ENCODE measurements at places on chromosomes 4 and X.

DNA sequence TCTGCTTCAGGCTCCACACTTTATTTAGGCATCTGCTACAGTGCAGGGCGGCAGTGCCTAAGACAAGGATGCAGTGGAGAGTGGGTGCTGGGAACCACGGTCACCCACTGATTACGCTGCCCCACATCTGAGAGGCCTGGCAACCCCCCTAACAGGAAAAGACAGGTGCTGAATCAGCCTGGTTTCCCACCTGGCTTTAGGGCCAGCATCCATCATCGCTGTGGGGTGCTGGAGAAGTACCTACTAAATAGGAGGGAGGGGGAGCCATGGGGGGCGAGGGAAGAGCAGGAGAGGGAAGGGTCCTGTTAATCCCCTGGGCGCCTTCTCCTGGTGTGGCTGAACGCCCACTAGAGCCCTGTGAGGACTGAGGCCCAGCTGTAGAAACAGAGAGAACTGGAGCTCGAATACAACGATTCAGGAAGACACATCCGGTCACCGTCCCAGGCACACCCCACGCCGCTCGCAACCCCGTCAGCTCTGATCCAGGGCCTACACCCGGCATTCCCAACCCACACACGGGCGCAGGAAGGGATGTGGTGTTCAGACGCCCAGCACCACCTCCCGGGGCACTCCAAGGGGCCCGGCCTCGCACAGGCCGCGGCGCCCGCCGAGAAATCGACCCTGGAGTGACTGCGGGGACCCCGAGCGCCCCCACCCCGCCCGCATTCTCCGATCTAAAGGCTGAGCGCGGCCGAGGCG lies 554 bp downstream of the DCTD start:
- DNase-seq = peak; percentile 55

DNA sequence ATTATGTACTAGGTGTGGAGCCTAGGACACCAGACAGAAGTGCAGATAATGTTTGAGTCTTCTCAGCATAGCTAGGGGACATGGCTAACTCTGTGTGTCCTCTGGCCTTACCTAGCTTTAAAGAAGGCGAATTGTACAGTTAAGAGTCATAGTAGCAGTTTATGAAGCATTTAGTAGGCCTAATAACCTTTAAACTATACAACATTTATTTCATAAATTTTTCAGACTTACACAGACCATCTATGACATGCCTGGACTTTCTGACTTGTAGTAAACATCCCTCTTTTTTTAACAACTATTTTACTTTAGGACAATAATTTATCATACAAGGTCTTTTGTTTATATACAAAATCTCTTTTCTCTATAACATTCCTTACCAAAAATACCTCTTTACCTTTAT lies 37.4 kb downstream of the ETNPPL start:
- no peak for DNase-seq

- DNase-seq = no peak
Observed at GRCh38 chrX:115363372-115363771, 73.9 kb downstream of the LUZP4 start.

GRCh38 chrX:140389331-140389730 lies 115.5 kb downstream of the SOX3 start:
- DNase-seq = no peak

DNA sequence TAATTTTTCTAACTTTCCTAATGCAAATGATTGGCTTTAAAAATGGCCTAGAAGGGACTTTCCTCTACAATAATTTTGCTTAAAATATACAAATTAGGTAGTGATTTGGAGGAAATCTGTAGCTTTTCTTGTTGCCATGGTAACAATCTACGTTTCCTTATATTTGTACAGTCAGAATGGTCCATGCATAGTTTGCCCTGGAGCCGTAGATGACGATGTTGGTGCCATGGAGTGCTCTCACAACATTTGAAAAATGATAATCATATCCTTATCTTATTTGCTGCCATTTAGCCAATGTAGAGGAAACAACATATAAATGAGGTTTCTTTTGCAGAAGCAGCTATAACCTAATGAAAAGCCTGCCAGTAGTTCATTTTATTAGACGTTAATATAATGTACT lies 89.0 kb upstream of the NMU start:
- no peak for DNase-seq

- DNase-seq = peak; percentile 73
Observed at GRCh38 chrX:47366041-47366722, 4.2 kb upstream of the ZNF157 start.

DNA sequence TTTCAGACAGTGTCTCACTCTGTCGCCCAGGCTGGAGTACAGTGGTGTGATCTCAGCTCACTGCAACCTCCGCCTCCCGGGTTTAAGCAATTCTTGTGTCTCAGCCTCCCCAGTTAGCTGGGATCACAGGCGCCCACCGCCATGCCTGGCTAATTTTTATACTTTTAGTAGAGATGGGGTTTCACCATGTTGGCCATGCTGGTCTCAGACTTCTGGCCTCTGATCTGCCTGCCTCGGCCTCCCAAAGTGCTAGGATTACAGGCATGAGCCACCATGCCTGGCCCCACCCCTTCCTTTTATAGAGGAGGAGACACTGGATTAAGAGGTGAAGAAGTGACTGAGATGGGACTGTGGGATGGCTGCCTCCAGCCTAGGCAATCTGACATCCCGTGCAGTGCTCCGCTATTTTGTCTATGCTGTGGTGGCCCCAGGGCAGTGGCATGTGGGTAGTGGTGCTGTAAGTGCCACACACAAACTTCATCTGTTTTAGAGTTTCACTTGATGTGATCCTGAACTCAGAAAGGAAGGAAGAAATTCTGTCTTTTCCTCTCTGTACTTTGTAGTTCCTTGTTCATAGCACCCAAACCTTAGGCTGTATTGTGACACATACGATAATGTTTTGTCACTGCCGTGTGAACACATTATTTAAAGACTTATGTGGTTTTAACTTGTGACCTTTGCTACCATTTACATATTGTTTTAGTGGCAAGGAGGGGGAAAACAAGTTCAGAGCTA lies 48.9 kb downstream of the FNIP2 start:
- DNase-seq = no peak

GRCh38 chr4:94525993-94526728 lies 74.4 kb downstream of the PDLIM5 start:
- no peak for DNase-seq

GRCh38 chr4:79964020-79964399 lies 109.0 kb downstream of the ANTXR2 start:
- DNase-seq = no peak

DNA sequence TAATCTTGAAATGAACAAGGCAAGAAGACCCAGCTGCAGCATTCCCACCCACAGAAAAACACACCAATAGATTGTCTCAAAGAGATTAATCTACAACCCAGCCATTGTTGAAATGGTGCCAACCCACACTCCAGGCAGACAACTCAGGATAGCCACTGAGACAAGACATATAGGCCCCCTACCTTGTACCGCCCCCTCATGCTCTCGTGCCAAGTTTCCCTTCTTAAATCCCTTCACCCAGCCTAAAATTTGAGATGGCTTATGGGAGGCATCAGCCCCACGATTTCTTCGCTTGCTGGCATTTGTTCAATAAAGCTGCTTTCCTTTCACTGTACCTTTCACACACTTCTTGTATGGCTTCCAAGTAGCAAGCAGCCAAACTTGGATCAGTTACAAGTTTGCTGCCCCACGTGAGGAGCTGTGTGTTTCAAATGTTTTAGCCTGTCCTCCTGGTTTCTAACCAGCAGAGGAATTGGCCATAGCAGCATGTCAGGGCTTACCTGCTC lies 1754.1 kb downstream of the C4orf33 start:
- no peak for DNase-seq

All from stimulated activated CD4-positive, alpha-beta T cell treated with anti-CD3 and anti-CD28 coated beads, Interleukin-2, amount 100 ng/mL, for 24 hours (primary cell).